ENCODE measurements at places on chromosomes 3 and 15.

- no peak for DNase-seq
Observed at GRCh38 chr15:90829942-90830440, 38.4 kb upstream of the FURIN start.

GRCh38 chr3:66014056-66014455, 24.7 kb downstream of the MAGI1 start:
- DNase-seq = no peak

GRCh38 chr3:156323466-156323865, 203.1 kb downstream of the KCNAB1 start:
- DNase-seq = no peak

DNA sequence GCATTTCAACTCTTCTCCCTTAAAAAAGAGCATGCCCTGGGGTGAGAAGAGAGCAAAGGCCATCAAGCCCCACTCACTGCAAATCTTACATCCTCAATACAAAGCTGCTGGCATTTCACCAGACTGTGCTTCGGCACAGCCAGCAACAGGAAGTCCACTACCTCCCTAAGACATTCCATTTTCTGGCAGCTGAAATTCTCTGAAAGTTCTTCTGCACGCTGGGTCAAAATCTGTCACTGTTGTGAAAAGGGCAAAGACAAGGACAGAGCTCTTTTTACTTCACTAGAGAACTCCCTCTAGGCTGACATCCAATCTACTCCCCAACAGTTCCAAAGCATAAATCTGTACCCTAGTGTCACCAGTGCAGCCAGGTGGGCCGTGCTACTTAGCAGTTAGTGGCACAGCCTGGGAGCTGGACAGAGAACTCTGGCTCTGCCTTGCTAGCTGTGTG, 6.3 kb downstream of the MTMR10 start:
- no peak for DNase-seq

GRCh38 chr3:193782276-193782647, 189.3 kb downstream of the OPA1 start:
- DNase-seq = no peak

- no peak for DNase-seq
Observed at GRCh38 chr15:35777061-35777460, 231.1 kb upstream of the DPH6 start.

- DNase-seq = no peak
Observed at GRCh38 chr3:48748754-48749153, 31.7 kb upstream of the IP6K2 start.

- no peak for DNase-seq
Observed at GRCh38 chr15:96349857-96350720, 19.6 kb downstream of the NR2F2 start.

GRCh38 chr3:105013657-105014056, 353.1 kb upstream of the ALCAM start:
- DNase-seq = no peak

DNA sequence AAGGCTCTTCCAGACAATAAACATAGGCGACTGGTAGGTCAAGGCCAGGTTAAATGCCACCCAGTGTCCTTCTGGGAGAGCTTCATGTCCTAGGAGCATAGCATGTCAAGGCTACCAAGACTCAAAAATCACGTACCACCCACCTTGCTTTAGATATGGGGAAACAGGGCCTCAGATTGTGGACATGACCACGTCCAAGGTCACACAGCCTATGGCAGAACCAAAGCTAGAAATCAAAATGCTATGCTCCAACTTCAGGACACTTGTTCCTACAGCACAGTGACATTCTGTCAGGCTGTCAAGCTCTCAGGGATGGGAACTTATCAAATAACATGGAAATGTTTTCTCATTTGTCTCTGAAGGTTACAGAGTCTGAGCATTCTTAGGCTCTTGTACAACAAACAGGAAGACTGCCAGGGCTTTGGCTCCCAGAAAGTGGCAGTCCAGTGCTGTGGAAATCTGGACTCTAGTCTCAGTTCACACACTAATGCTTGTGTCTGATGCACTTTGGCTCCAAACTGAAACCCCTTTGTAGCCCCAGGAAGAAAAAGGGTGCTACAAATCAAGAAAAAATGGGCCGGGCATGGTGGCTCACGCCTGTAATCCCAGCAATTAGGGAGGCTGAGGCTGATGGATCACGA, 170.4 kb upstream of the LPP start:
- DNase-seq = no peak
